Progenitor cell of endocrine pancreas (in vitro differentiated cells): ENCODE measurements at places on chromosomes 1 and 21. TPM values are rescaled to one million over a fixed set of nuclear protein-coding genes. Genes with fewer than 3 reads are reported as not detected.

The SGIP1 gene
- 12.1 and 16.0 TPM in 2 replicates for total RNA-seq

GRCh38 chr1:34803770-34804169 lies 11.0 kb downstream of the GJA4 start:
- no peak for DNase-seq

- no peak for DNase-seq
These were observed 45.8 kb downstream of the MIGA1 start for GRCh38 chr1:77825131-77825709.

- peak; percentile 62 for DNase-seq
These were observed 22.6 kb upstream of the RNF187 start for GRCh38 chr1:228464487-228464983.

GRCh38 chr1:61076728-61077675 lies 5.4 kb upstream of the NFIA start:
- DNase-seq, result peak; percentile 80

GRCh38 chr21:38376235-38376634 lies 119.4 kb downstream of the KCNJ15 start:
- DNase-seq, result no peak

The LDLRAD1 gene
- total RNA-seq, result 0.20 and 0.84 TPM in 2 replicates

The IRF6 gene
- total RNA-seq, result 19.6 and 23.4 TPM in 2 replicates

DNA sequence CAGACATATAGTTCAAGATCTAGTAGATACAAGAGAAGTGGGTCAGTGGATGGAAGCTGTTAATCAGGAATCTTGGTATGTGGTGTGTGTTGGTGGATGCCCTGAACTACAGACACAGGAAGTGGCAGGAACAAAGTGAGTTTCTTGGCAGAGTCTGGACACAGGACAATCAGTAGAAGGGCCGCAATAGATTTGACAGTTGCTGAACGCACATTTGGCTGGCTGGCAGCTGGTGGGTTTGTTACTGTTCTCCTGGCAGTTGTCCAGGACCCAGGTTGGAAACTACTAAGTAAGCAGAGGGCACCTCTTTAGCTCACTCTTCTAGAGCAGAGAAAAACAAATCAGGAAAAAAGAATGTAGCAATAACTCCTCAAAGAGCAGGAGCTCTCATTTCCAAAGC lies 13.2 kb downstream of the KRTAP26-1 start:
- no peak for DNase-seq

GRCh38 chr1:8818325-8818775 lies 910 bp upstream of the RERE start:
- no peak for DNase-seq

The ACTA1 gene
- 1.8 and 2.5 TPM in 2 replicates for total RNA-seq

The IGSF5 gene
- 0.22 and 0.33 TPM in 2 replicates for total RNA-seq
